Right renal cortex interstitium (tissue), 3 donors: ENCODE measurements at places on chromosomes 12 and 14. TPM values are rescaled to one million over a fixed set of nuclear protein-coding genes. Genes with fewer than 3 reads are reported as not detected.

GRCh38 chr14:66405158-66405557 is 81.0 kb upstream of the CCDC196 start:
- no peak for DNase-seq

DNA sequence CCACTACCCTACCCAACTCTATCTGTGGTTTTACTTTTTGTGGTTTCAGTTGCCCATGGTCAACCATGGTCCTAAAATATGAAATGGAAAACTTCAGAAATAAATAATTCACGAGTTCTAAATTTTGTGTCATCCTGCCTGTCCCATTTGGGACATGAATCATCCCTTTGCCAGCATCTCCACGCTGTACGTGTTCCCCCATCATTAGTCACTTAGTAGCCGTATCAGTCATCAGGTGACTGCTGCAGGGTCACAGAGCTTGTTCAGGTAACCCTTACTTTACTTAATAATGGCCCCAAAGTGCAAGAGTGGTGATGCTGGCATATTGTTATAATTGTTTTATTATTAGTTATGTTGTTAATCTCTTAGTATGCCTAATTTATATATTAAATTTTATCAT is 209.9 kb downstream of the ITPR2 start:
- no peak for DNase-seq

- DNase-seq, result no peak
Measured at GRCh38 chr14:38261620-38262019, 5.7 kb upstream of the CLEC14A start.

DNA sequence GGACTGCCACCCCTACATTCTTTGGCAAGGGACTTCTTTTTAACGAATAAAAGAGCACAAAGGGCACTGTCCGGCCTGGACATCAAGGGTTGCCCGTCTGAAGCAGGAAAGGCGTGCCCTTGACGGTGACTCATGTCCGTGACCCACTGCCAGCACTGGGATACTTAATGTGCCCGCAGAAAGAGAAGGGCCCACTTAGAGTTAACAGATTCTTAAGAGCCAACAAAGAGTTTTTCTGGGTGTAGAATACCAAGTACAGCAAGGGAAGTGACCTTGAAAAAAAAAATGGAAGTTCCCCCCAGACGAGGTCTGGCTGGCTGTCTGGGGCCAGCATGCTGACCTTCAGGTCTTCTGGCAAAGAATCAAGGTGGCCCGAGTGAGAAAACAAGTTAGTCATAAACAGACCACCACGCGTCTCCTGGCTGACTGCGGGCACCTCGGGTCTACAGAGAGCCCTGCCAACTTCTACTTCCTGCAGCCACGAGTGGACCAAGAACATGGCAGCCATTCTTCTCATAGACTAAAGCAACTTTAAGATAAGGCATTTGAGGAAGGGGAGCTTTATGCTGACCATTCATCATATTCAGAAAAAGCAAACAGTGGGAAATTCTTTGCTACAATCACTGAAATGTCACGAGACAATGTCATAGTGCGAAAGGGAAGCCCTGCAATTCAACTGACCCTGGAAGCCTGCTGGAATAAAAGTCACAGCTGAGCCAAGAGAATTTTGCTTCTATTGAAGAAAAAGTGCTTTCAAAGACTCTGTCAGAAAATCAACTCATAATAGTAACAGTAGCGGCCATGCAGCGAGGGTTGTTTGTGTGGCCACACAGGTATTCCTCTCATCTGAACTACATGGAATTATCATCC is 10.5 kb upstream of the SELPLG start:
- DNase-seq, result no peak

- DNase-seq, result no peak
Measured at GRCh38 chr12:120744922-120745493, 19.4 kb downstream of the ACADS start.

GRCh38 chr14:99715266-99716000 is 31.3 kb downstream of the CYP46A1 start:
- no peak for DNase-seq

GRCh38 chr14:21868442-21869046 is 194.9 kb upstream of the OR4E1 start:
- DNase-seq, result no peak

- DNase-seq, result no peak
Measured at GRCh38 chr14:42174357-42174756, 567.7 kb downstream of the LRFN5 start.

DNA sequence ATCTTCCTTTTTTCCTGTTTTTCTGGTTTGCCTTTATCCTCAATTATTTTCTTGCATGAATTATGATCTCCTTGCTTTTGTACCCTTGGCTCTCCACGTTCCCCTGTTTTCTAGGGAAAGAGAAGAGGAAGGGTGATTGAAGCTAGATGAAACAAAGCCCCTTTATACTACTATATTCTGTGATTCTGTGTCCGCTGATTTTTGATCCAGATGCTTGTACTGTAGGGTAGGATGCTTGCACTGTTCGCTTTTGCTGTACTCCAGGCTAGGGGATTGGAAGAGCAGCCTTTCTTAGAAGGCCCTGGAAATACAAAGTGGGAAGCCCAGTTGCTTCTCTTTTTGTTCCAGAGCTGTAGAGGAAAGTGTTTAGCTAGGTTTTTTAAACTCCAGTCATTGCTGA is 35.1 kb upstream of the KLHDC2 start:
- DNase-seq, result no peak

DNA sequence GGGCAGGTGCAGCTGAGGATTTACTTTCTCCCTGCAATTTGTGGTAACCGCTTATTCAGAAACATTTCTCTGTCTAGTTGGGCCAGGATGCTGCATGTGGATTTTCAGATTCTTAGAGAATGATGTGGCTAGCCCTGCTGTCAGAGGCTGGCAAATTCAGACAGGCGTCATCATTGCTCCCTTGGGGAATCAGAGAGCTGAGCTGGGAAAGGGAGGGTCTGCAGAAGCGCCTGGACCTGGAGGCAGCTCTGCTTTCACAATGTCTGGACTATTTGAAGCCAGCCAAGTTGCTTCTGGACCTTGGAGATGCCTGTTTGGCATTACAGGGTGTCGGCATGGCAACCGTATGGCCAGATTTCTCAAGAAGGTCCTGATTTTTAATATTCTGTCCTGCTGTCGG is 3.4 kb downstream of the GALNT16 start:
- DNase-seq, result no peak

DNA sequence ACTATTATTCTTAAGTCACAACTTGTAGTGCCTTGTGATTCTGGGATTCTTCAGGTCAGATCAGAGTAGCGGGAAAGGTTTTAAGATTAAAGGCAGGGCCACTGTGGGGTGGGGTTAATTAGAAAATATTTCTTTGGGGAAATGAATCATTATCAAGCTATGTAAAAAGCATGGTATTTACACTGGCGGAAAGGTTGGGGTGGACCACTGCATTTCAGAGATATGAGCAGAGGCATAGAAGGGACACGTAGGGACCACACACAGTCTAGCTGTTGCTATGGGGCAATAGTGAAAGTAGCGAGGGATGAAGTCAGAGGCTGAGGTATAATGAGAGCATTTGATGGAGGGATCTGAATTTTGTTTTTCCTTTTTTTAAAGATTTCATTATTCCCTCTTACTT is 31.7 kb upstream of the KCNH3 start:
- no peak for DNase-seq

GRCh38 chr12:31235868-31236395 is 90.0 kb downstream of the SINHCAF start:
- no peak for DNase-seq

DNA sequence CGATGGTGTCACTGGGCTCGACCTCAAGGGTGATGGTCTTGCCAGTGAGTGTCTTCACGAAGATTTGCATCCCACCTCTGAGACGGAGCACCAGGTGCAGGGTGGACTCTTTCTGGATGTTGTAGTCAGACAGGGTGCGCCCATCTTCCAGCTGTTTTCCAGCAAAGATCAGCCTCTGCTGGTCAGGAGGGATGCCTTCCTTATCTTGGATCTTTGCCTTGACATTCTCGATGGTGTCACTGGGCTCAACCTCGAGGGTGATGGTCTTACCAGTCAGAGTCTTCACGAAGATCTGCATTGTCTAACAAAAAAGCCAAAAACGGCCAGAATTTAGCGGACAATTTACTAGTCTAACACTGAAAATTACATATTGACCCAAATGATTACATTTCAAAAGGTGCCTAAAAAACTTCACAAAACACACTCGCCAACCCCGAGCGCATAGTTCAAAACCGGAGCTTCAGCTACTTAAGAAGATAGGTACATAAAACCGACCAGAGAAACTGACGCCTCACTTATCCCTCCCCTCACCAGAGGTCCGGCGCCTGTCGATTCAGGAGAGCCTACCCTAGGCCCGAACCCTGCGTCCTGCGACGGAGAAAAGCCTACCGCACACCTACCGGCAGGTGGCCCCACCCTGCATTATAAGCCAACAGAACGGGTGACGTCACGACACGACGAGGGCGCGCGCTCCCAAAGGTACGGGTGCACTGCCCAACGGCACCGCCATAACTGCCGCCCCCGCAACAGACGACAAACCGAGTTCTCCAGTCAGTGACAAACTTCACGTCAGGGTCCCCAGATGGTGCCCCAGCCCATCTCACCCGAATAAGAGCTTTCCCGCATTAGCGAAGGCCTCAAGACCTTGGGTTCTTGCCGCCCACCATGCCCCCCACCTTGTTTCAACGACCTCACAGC is 717 bp downstream of the UBC start:
- DNase-seq, result peak; percentile 56

- DNase-seq, result no peak
Measured at GRCh38 chr12:53862206-53862605, 76.4 kb upstream of the HOXC13 start.

GRCh38 chr14:51648296-51648695 is 3.4 kb upstream of the FRMD6 start:
- DNase-seq, result no peak

DNA sequence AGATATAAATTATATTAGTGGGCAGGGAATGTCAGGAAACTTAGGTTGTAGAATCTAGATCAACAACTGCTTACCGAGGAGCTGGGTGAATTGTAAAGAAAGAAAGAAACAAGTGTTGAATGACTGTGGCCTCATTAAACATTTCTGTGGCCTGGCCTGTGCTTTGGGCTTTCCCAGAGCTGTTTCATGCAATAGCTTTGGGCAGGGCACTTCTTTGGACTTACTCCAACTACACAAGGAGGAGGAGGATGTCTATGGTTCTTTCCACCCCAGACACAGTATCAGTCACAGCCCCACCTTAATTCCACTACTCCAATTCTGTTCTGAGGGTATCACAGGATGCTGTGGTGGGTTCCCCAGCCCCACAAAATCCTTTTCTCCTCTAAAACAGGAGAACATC is 38.0 kb downstream of the DPF3 start:
- no peak for DNase-seq

- no peak for DNase-seq
Measured at GRCh38 chr14:34971381-34971780, 11.4 kb upstream of the SRP54 start.

DNA sequence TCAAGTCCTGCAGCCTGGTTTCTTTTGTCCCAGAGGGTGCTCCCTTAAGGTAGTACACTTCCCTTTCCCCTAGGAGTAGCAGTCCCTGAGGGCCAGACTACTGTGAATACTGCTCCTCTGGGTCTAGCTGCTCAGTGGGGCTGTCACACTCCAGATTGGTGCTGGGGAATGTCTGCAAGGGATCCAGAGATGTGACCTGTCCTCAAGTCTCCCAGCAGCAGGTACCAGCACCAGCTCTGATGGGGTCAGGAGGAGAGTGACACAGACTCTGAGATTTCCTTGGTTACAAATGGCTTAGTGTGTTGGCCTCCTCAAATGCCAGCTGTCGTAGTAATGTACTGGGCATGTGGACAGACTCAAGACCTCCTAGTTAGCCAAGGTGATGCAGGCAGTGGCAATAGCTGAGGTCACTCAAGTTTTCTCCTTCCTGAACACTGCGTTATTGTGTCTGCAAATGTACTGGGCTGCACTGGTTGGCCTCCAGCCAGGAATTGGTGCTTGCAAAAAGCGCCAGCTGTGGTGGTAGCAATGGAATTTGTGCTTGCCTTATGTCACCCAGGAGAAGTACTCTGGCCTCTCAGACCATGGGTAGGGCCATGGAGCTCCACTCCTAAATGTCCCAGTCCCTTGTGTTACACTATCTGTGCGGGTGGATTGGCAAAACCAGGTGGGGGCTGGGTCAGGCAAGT is 36.4 kb upstream of the AEBP2 start:
- no peak for DNase-seq

- DNase-seq, result no peak
Measured at GRCh38 chr12:70290116-70290515, 46.9 kb downstream of the CNOT2 start.

- DNase-seq, result no peak
Measured at GRCh38 chr14:54267172-54267571, 129.6 kb upstream of the CDKN3 start.

DNA sequence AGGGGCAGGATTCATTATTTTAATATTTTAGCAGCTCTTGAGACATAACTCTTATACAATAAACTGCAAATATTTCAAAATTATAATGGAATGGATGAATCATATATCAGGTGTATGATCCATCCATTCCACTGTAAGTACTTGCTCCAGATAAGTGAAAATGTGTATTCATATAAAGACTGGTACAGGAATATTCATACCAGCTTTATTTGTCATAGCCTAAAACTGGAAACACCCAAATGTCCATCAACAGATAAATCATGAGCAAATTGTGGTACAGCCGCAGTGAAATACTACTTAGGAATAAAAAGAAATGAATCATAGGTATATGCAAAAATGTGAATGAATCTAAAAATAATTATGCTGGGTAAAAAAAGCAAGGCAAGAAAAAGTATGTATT is 263.6 kb upstream of the SYT10 start:
- DNase-seq, result no peak

GRCh38 chr12:14554281-14555007 is 13.2 kb downstream of the PLBD1 start:
- peak; percentile 47 for DNase-seq

GRCh38 chr12:124453419-124454351 is 113.7 kb downstream of the NCOR2 start:
- DNase-seq, result no peak

DNA sequence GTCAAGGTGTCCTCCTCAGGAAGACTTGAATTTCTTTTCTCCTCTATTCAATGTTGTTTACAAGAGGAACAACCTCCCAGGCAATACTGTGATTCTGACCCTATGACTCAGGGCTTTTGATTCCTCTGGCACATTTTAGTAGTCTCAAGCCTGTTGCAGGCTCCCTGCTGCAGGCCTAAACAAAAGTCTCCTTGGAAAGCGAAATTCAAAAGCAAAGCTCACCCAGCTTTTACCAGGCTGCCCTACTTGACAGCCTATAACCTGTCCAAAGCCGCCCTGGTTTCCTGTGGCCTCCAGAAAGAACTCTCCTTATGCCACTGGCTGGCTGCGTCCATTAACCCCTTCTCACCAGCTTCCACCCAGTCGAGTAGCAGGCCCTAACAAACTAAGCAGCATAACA is 11.6 kb downstream of the FGD6 start:
- no peak for DNase-seq

DNA sequence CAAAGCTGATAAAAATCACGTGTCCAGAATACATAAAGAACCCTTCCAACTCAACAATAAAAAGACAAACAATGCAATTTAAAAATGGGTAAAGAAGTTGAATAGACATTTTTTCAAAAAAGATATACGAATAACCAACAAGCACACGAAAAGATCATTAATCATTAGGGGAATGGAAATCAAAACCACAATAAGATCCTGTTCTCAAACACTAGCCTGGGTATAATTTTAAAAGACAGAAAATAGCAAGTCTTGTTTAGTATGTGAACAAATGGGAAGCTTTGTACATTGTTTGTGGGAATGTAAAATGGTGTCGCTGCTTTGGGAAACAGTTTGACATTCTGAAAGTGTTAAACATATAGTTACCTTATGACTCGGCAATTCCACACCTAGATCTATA is 86.3 kb upstream of the LMNTD1 start:
- no peak for DNase-seq

The CYP46A1 gene
- 1.1 TPM for polyA plus RNA-seq

The KCNMB4 gene
- polyA plus RNA-seq, result 25.1 TPM

The TSPAN9 gene
- polyA plus RNA-seq, result 102 TPM

The XRCC3 gene
- polyA plus RNA-seq, result 11.3 TPM

The PRPF40B gene
- 20.9 TPM for polyA plus RNA-seq

The GDF11 gene
- 21.4 TPM for polyA plus RNA-seq

The TAS2R30 gene
- 0.27 TPM for polyA plus RNA-seq
